ENCODE measurements at places on chromosomes 16 and 17.
A peak's percentile ranks its signal among the peaks of the same experiment; 100 is the strongest.

GRCh38 chr16:75012380-75013081 is 13.7 kb downstream of the ZNRF1 start:
- no peak for DNase-seq

- DNase-seq, result no peak
These were observed 197.0 kb downstream of the RAB11FIP4 start for GRCh38 chr17:31588512-31588911.

DNA sequence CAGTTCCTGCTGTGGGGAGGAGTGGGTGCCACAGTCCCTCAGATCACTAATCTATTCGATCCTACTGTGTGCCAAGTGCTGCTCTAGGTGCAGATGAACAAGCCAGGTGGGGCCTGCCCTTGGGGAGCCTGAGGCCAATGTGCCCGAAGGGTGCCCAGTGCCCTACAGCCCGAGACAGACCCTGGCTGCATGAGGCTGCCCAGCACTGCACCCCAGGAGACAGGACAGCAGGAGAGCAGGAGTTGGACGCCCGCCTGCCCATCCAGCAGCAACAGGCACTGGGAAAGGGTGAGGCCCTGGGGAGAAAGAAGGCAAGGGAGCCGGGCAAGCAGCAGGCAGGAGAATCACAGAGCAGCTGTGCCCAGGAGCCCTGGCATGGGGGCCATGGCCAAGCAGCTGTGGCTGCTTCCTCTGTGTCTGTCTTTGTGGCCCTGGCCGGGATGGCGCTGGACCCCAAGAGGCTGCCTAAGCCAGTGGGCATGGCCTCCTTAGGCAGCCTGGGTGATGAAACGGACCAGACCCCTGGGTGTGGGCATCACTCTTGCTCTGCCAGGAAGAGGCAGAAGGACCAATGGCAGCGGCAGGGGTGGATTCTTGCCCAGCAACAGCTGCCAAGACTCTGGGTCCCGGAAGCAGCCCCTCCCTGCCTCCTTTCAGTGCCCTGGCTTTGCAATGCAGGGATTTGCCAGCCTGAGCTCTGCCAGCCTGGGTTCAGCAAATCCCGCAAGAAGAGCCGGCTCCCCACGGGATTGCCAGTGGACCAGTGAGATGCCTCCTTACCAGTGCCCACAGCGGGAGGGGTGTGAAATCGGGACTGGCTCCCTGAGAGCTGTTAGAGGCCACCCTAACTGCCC is 179.6 kb upstream of the TNRC6C start:
- no peak for DNase-seq

DNA sequence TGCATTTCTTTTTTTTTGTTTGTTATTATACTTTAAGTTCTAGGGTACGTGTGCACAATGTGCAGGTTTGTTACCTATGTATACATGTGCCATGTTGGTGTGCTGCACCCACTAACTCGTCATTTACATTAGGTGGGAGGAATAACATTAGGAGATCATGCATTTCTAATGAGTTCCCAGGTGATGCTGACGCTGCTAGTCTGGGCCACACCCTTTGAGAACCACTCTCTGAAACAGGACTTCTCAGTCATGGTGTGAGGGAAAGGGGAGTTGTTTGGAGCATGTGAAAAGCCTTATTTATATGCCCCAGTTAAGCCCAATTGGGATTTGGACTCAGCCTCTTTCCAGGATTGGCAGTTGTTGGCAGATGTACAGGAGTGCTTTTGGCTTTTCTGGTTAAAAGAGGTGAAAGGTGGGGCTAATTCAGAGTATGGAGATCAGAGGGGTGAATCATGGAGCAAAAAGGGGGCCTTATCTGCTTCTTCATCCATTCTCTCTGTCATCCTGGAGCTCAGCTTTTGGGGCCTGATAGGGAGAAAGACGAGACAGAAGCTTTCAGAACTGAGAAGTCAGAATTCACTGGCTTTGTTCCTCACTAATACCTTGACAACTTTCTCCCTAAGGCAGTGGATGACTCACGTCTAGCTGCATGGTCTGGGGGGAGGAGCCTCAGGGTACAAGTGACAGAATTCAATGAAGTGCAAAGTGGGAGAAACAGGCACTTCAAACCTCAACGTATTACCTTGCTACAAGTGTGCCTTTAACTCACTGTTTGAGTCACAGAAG is 180.0 kb upstream of the CACNG3 start:
- DNase-seq, result peak; percentile 10

DNA sequence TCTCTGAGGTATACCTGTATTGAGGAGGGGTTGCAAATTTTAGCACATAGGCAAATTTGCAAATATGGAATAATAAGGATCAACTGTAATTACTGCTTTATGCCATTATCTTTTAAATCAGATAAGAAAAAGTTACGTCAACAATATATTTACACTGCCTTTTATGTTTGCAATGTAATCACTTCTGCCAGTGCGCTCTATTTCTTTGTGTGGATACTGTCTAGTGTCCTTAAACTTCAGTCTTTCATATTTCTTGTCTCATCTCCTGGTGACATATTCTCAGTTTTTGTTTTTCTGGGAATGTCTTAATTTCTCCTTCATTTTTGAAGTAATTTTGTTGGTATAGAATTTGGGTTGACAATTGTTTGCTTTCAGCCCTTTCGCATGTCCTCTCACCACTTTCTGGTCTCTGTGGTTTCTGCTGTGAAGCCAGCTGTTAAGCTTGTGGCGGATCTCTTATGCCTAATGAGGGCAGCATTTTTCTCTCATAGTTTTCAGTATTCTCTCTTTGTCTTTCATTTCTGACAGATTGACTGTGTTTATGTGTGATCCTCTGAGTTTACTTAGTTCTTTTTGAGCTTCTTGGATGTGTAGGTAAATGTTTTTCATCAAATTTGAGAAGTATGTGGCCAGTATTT is 37.6 kb upstream of the ABCC11 start:
- DNase-seq, result no peak

Data from HCT116 (cell line).